Suprapubic skin (tissue), 4 donors: ENCODE measurements at places on chromosomes 1 and 21. TPM values are rescaled to one million over a fixed set of nuclear protein-coding genes. Genes with fewer than 3 reads are reported as not detected.

GRCh38 chr1:84403347-84403746 lies 5.1 kb downstream of the DNASE2B start:
- DNase-seq: no peak

The ITLN2 gene
- not detected for total RNA-seq

The SORT1 gene
- 32.3 TPM for total RNA-seq

DNA sequence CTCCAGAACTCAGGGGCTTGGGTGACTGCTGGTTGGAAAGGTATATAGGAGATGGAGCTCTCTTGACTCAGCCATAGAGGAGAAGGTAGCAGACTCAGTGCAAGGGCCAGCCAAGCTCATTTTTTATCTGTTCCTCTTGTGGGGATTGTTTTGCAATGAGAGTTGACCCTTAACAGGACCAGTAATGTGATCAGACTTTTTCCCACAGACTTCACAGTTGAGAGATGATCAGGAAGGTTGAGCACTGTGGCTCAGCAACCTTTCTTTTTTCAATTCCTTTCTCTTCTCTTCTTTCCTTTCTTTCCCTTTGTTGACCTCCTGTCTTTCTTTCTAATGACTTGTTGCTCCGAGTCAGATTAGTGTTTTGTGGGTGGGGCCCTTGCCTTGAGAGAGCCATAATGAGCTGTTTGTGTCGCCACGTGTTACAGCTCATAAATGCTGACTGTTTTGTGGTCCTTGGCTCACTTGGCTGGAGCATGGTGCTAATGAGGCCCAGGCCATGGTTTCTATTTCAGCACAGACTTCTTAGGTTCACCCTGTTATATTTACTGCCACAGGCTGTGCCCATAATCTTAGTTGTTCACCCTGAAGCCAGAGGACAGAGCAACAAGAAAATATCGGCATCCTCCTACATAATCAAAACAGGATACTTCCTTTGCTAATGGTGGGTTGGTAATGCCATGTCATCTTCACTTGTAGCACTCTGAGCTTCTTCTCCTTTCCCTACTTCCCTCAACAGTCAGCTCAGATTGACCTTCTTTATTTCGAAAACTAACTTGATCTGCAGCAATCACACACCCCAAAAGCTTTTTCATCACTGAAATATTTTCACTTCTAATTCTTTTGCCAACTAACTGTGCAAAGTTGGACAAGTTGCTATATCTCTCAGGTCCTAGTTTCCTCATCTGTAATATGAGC lies 13.9 kb downstream of the ADAM30 start:
- no peak for DNase-seq

DNA sequence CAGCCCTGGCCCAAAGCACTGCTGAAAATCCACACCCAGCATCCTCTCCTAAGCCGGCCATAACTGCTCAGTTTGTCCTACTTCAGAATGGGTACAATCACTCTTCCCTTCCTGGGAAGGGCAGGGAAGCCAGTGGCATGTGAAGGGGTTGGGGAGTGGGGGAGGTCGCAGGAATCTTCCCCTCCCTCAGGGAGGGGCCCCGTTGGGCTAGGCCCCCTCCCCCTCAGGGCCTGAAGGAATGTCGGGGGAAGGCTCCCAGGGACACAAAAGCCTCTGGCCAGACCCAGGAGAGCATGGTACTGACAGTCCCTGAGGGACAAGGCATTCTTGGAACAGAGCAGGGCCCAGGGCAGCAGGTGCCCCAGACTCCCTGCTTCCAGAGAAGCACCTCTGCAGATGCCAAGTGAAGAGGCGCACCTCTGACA lies 1.2 kb downstream of the ELOVL1 start:
- DNase-seq: no peak
